ENCODE measurements at places on chromosomes 2 and 18.

- DNase-seq, result no peak
Measured at GRCh38 chr18:49994410-49994809, 181.1 kb upstream of the ACAA2 start.

DNA sequence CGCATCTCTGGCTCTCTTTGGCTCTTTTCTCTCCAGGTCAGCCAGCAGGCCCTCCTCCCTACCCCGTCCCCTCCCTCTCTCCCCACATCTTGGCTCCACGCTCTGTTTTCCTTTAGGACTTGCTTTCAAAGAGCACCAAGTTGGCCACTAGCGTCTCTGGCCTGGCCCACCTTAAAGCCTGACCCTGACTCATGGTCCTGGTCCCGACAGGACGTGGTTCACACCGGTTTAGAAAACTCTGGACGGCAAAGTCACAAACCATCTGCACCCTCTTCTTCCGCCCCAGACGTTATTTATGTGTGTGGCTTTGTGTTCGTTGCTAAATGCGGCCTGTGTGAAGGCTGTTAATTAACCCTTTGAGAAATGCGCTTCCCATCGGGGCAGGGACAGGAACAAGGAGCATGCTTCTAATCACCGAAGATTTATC, 169.0 kb upstream of the HAAO start:
- DNase-seq, result no peak

- no peak for DNase-seq
Measured at GRCh38 chr2:43831543-43832294, 6.9 kb downstream of the ABCG5 start.

- no peak for DNase-seq
Measured at GRCh38 chr18:43238429-43238828, 38.9 kb downstream of the SYT4 start.

DNA sequence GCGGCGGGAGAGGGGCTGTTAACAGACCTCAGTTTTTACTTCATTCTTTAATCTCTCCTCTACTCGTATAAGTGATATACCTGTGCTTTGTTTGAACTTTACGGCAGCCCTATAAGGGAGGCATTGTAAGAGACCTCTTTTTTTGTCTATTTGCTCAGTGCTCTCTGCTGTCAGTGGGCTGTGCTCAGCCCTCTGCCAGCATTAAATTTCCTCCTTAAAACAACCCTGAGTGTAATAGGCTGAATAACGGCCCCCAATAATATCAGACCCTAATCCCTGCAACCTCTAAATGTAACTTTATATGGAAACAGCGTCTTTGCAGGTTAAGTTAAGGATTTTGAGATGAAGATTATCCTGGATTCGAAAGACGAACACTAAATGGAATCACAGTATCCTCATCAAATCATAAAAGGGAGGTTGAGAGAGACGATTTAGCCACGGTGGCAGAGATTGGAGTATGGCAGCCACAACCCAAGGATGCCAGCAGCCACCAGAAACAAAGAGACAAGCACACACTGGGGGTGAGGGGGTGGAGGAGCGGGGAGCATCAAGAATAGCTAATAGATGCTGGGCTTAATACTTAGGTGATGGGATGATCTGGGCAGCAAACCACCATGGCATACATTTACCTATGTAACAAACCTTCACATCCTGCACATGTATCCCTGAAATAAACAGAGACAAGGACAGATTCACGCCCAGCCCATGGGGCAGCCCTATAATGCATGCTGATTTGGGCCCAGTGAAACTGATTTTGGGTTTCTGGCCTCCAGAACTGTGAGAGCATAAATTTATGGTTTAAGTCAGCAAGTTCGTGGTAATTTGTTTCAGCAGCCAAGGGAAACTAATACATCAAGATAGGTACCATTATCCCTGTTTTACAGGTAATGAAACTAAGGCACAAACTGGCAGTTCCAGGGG, 894 bp upstream of the FARSB start:
- DNase-seq, result no peak
